NCI-H1048 (cell line): ENCODE measurements at places on chromosomes 7 and 10.

- no peak for DNase-seq
Observed at GRCh38 chr7:5383314-5384098, 40.1 kb downstream of the TNRC18 start.

- no peak for DNase-seq
Observed at GRCh38 chr10:60942134-60942787, 1.7 kb downstream of the RHOBTB1 start.

DNA sequence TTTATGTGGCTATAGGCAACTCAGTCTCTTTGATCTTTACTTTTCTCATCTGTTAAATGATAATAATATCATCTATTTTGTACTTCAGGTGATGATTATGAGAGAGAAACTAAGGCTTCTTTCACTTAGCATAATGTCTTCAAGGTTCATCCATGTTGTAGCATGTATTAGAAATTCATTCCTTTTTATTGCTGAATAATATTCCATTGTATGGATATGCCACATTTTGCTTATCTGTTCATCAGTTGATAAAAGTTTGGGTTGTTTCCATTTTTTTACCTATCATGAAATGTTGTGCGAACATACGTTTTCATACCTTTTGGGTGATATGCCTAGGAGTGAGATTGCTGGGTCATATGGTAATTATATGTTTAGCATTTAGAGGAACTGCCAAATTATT lies 7.2 kb upstream of the CDK13 start:
- DNase-seq = no peak

- DNase-seq = no peak
Observed at GRCh38 chr7:44461387-44461786, 29.1 kb downstream of the NUDCD3 start.

DNA sequence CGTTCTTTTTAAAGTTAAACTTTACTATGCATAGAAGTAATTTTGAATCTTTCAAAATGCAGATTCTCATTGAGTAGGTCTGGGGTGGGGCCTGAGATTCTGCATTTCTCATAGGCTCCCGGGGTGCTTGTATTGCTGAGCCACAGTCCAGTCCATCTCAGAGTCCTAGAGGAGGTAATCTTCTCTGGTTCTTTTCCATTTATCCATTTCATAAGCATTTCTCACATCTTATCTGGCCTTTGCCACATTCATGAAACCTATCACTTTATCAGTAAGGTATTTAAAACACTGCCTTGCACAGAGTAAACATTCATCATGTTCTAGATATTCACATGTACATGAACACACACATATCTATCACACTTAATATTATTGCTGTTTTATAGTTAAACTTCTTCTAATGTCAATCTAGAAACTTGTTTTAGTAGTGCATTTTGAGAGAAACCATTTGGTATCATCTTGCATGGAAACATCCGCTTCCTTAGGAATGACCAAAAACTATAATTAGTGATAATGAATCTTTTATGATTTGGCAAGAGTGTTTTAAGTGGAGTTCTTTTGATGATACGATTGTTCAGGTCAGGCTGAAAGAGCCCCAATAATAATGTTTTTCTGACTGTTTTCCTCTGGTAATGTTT lies 12.0 kb downstream of the GNAI1 start:
- no peak for DNase-seq

DNA sequence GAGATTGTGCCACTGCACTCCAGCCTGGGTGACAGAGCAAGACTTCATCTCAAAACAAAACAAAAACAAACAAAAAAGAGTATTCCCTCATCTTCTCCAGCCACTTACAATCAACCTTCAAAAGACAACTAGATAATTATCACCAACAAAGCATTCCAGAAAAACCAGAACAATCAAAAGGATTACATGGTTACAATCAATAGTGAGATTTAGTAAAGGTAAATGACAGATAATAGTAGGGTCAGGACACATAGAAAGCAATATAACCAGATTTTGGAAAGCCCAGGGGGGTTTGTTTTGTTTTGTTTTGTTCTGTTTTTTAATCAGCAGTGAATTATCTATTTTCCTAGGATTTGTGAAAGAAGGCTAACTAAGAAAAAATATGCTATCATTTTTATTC lies 91.0 kb upstream of the PTN start:
- no peak for DNase-seq

DNA sequence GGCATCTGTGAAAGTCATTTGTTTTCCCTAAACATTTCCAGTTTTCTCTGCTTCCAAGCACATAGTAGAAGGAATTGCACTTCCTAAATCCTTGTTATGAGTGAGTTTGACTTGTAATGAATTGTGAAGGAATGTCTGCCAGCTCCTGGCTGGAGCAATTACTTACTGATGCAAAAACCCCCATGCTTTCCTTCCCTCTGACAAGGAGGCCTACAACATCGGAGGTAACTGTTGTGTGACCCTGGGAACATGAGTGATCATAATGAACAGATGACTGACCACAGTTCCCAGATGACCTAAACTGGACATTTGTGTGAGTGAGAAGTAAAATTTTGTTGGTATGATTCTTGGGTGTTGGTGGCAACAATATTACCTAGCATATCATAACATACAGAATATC lies 21.4 kb upstream of the CPVL start:
- DNase-seq = no peak

DNA sequence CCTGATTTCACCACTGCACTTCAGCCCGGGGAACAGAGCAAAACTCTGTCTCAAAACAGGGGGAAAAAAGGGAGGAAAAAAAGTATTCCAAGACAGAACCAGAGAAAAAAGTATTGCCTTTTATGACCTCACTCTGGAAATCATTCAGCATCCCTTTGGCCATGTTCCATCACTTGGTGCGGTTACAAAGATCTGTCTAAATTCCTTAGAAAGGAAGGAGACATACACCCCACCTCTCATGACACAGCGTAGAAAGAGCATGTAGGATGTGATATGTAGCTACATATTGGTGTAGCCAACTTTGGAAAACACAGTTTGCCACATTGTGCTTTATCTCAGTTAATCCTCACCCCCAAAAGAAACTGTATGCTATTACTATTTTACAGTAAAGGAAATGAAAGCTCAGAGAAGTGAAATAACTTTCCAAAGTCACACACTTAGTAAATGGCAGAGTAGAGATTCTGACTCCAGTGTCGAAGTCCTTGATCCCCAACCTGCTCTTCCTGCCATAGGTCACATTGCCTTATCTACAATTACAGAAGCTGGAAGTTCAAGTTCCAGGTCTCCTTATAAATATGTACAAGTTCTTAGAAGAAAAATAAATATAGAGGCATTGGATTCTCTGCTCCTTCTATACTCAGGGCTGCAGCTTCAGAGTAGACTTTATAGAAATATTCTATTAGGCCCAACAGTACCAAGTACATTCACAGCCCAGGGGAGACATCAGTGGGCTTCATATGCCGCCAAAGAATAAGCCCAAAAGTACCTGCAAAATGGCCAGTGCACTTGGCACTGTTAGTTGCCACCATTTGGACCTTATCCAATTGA lies 91.6 kb upstream of the KMT2E start:
- no peak for DNase-seq

- no peak for DNase-seq
Observed at GRCh38 chr10:60258429-60258797, 131.3 kb downstream of the ANK3 start.

GRCh38 chr10:102457591-102458150 lies 6.3 kb upstream of the C10orf95 start:
- no peak for DNase-seq

GRCh38 chr10:107022600-107023354 lies 141.7 kb downstream of the SORCS1 start:
- DNase-seq = no peak
